ENCODE measurements at places on chromosomes 4 and X.

DNA sequence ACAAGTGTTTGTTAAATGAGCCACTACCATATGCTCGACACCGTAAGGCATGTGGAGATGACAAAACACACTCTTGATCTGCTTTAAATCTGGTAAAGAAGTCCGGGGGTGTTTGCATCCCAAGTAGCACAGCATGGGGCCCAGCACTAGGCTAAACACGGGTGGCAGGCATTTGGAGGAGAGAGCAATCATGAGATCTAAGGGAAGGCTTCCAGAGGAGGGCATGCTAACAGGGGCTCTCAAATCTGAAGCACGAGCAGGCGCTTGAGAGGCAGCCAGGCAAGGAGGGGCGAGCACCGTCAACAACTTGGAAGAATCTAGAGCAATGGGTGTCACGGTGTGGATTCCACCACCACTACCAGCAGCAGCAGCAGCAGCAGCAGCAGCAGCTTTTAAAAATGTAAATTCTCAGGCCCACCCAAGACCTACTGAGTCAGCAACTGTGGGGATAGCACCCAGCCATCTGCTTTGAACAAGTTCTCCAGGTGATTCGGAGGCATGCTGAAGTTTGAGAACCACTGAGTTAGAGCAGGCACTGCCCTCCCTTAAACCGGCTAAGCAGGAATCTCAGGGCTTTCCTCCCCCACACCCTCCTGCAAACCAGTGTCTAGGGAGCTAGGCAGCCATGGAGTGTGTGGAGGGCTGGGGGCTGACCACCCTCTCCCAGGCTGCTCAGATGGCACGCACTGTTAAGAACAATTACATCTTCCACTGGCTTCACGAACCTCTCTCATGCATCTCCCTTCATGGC, 70.2 kb upstream of the MAP3K15 start:
- no peak for DNase-seq

DNA sequence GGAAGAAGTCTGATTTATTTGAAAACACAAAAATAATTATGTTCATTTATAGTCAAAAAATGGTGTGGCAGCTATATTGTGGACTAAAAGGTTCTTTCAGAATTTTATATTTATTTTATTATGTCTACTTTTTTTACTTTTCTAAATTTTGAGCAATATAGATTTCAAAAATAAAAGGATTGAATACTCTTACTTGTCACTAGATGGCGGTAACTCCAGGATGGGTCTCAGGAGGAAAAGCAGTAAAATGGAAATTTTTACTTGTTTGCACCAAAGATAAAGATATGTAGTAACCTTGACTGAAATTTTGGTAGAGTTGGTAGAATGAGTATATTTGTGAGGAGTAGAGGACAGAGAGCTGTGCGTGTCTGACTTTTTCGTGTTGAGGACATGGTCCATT, 14.5 kb upstream of the DACH2 start:
- DNase-seq, result no peak

DNA sequence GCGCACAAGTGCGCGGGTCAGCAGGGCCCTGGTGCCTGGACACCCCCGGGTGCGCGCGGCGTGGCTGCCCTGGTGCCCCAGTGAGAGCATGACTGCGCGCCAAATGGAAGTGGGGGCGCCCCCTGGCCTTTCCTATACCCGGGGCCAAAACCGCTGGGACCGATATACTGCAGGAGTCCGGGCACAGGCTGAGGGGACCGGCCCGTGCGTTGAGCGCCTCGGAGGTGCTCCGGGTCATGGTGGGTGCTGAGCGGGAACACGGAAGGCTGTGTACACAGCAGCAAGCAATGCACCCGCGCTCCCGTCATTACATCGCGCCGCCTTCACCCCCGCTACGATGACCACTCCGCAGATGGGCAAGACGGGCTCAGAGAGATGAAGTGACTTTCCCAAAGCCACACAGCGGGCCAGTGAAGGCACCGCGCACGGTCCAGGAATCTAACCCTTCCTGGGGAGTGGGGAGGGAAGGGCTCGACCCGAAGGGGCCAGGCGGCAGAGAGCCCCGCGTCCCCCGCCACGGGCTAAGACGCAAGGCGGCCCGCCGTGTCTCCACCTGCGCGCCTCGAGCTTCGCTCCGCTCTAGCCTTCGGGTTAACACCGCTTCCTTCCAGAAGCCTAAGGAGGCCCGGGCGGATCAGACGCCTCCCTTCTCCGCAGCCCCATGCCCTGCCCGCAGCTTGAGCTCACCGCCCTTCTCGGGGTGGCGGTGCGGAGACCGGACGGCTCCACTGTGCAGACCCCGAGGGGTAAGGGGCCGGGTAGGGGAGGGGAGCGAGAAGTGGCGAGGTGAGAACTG, 11.3 kb downstream of the HMX1 start:
- DNase-seq, result no peak

GRCh38 chr4:118814891-118815290, 21.0 kb downstream of the SEC24D start:
- no peak for DNase-seq

DNA sequence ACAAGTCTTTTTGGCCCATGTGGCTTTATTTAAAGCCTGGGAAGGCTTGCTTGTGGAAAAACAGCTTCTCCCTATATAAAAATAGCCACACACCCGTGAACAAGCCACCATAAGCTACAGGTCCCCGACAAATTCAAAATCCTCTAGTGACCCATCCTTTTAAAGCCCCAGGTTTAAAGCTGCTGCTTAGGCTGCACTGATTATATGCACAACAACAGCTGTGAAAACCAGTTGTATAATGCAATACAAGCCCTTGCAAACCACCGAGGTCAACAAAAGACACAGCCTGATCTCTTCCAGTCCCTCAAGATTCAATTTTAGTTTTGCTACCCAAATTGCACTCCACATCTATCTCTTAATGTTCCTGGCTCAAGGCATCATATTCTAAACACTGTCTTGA, 186.0 kb upstream of the WDFY3 start:
- no peak for DNase-seq

- DNase-seq, result no peak
These were observed 128.9 kb upstream of the LIMCH1 start for GRCh38 chr4:41408859-41409593.

DNA sequence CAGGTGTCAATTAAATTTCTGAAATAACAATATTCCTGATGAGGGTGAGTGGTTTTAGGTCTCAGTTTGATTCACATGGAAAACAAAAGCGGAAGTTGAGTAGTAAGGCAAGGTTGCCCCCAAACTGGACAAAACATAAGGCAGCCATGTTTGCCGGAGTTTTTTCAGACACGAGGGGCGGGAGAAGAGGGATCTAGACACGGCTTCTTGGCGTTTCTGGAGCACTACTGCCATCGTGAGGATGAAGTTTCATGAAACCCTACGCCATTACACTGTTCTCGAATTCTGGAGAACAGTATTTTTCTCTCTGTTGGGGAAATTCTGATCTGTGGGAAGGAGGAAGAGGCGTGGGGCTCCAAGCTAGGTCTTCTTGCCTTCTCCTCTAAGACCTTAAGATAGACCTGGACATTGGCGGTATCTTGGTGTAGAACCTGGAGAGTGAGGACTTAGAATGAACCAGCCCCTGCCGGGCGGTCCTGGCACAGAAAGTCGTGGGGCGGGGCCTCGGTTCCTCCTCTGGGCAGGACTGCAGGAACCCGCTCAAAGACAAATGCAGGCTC, 160.3 kb downstream of the OR13H1 start:
- peak; percentile 13 for DNase-seq
